ENCODE measurements at places on chromosomes 1 and 21.
A peak's percentile ranks its signal among the peaks of the same experiment; 100 is the strongest.

DNA sequence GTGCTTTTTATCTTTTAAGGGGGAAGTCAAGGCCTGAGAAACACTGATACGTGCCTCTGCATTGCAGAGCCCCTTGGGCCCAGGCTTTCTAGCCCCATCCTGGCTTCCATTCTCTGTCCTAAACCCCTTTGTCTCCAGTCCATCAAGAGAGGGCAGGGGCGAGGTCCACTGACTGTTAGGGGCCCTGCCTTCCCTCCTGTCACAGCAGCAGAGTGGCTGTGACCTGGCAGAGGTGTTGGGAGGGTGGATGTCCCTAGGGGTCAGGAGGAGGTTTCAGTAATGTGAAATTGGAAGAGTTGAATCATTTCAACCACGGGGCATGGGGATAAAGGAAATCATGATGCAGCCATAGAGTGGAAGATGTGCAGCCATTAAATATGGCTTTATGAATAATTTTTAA is 24.0 kb downstream of the SOX13 start:
- H3K36me3 ChIP-seq = no peaks in the 10 kb centered on the region
- H3K27ac ChIP-seq = no peak overlapping the region
- H3K4me1 ChIP-seq = no peaks in the 10 kb centered on the region
- no peaks in the 10 kb centered on the region for H3K27me3 ChIP-seq
- no peak for DNase-seq

- H3K27me3 ChIP-seq = no peaks in the 10 kb centered on the region
- no peak overlapping the region for H3K27ac ChIP-seq
- no peaks in the 10 kb centered on the region for H3K36me3 ChIP-seq
Observed at GRCh38 chr1:23664837-23665795, 26.5 kb upstream of the RPL11 start.

DNA sequence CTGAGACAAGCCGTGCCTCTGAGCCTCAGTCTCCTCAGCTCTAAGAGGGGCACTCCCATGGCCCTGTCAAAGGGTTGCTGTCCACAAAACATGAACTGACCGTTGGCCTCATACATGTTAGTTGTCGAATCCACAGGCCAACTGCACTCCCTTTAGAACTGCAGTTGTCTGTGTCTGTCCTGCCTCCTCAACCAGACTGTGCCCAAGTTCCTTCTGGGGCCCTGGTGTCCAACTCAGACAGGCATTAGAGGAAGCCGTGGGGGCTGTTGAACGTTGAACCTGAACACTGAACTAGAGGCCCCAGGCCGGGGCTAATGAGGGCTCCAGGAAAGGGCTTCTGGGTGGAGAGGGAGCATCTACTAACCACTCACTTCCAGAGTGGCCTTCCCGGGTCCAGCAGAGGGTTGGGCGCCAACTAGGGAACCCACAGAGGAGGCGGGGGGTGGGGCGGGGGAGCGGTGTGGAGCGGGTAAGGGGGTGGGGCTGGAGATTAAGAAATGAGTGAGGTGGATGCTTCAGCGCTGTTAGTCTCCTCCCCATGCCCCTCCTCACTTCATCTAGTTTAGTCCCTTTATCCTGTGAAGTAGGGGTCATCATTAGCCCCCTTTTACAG is at the start of gene RAB42:
Gene RAB42, plus strand, starts transcription at position 558 of the 613 bp plus-strand sequence. CDS start 247 bp downstream, outside the sequence.
- peak; percentile 46 for DNase-seq
- peak within 1 kb of the TSS; percentile 69 for H3K4me3 ChIP-seq
- no peaks in the 10 kb centered on the region for H3K36me3 ChIP-seq
- H3K27me3 ChIP-seq = no peaks in the 10 kb centered on the region
- no peaks in the 10 kb centered on the region for H3K4me1 ChIP-seq
- no peak within 1 kb of the TSS for H3K27ac ChIP-seq

- no peaks in the 10 kb centered on the region for H3K27me3 ChIP-seq
- peak; percentile 48 for DNase-seq
- no peak overlapping the region for H3K27ac ChIP-seq
- H3K36me3 ChIP-seq = peaks cover under 1% of the 10 kb centered on the region
Observed at GRCh38 chr1:91741301-91741700, 144.7 kb downstream of the TGFBR3 start.

- no peaks in the 10 kb centered on the region for H3K27me3 ChIP-seq
- peak; percentile 12 for DNase-seq
- peaks cover 16% of the 10 kb centered on the region for H3K4me1 ChIP-seq
Observed at GRCh38 chr1:232722626-232723025, 82.6 kb upstream of the MAP10 start.

GRCh38 chr1:86913399-86913895 is 479 bp downstream of the SELENOF start:
- DNase-seq = peak; percentile 78
- peak overlapping the region; percentile 96 for H3K27ac ChIP-seq
- H3K36me3 ChIP-seq = no peaks in the 10 kb centered on the region
- peak overlapping the region; percentile 93 for H3K4me3 ChIP-seq

GRCh38 chr1:32533792-32534327 is 5.4 kb upstream of the ZBTB8A start:
- H3K36me3 ChIP-seq = no peaks in the 10 kb centered on the region
- no peak overlapping the region for H3K4me3 ChIP-seq
- no peak for DNase-seq
- no peak overlapping the region for H3K27ac ChIP-seq
- no peaks in the 10 kb centered on the region for H3K27me3 ChIP-seq
- H3K4me1 ChIP-seq = peaks cover 5% of the 10 kb centered on the region

DNA sequence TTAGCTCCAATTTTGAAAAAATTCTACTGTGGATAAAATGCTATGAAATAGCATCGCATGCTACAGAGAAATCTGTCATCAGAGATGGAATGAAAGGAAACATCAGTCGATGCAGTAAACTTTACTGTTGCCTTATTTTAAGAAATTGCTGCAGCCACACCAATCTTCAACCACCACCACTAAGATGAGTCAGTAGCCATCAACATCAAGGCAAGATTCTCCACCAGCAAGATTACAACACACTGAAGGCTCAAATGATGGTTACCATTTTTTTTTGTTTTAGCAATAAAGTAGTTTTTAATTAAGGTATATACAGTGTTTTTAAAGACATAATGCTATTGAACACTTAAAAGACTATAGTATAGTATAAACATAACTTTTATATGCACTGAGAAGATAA is 95.6 kb upstream of the JUN start:
- H3K36me3 ChIP-seq = no peaks in the 10 kb centered on the region
- 0 out of 2 replicates have a peak overlapping the region, but pooled peaks have one; percentile 7 for H3K27ac ChIP-seq
- H3K4me3 ChIP-seq = no peak overlapping the region
- peak; percentile 66 for DNase-seq
- H3K27me3 ChIP-seq = no peaks in the 10 kb centered on the region

GRCh38 chr1:162191396-162192305 is 122.2 kb downstream of the NOS1AP start:
- H3K4me1 ChIP-seq = no peaks in the 10 kb centered on the region
- no peak overlapping the region for H3K4me3 ChIP-seq
- H3K27me3 ChIP-seq = no peaks in the 10 kb centered on the region

- H3K27me3 ChIP-seq = no peaks in the 10 kb centered on the region
- no peak overlapping the region for H3K27ac ChIP-seq
- no peaks in the 10 kb centered on the region for H3K36me3 ChIP-seq
- DNase-seq = no peak
Observed at GRCh38 chr1:111354584-111354983, 63.9 kb downstream of the CHIA start.

GRCh38 chr1:43348809-43349593 is 9.8 kb upstream of the CDC20 start:
- H3K36me3 ChIP-seq = no peaks in the 10 kb centered on the region
- H3K27ac ChIP-seq = no peak overlapping the region
- DNase-seq = peak; percentile 54

- H3K36me3 ChIP-seq = no peaks in the 10 kb centered on the region
- DNase-seq = peak; percentile 91
- peak overlapping the region; percentile 56 for H3K4me3 ChIP-seq
Observed at GRCh38 chr1:151196292-151196800, 2.0 kb upstream of the PIP5K1A start.

- H3K4me1 ChIP-seq = peaks cover 11% of the 10 kb centered on the region
- H3K27me3 ChIP-seq = no peaks in the 10 kb centered on the region
- no peak overlapping the region for H3K4me3 ChIP-seq
- DNase-seq = no peak
Observed at GRCh38 chr1:161223805-161224694, 622 bp upstream of the APOA2 start.

DNA sequence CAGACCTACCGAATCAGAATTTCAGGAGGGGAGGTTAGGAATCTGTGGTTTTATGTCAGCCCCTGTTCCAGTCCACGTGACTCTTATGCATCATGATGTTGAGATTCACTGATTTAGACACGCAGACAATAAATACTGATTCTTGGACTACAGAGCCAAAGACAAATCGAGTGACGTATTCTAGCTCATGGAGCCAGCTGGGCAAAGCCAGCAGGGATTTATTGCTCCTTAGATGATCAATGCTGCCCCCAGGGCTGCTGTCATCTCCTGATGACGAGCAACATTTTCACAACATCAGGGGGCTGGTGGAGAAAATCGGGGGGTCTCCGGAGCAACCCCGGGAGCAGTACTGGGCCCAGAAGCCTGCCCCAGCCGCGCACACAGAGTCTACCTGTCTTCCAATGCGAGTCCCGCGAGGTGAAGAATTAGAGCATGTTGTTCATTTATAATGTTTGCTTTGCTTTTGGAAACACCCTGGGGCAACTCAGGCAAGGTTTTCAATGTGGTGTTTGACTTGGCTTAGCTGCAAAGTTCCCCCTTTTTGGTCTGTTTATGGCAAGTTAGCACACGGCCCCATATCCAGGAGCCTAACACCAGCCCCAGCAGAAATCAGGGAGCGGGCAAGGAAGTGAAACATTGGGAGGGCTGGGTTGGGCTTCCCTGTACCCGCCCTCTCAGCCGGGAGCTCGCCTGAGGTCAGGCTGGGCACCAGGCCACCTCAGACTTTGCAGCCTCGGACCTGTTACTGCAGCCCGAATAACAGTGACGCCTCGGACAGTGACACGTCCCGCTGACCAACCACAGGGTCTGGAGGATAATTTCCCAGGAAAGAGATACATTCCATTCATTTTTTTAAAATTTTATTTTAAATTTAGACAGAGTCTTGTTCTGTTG is 19.9 kb upstream of the CLDN14 start:
- H3K4me1 ChIP-seq = no peaks in the 10 kb centered on the region
- H3K4me3 ChIP-seq = no peak overlapping the region
- peak; percentile 61 for DNase-seq
- H3K27me3 ChIP-seq = no peaks in the 10 kb centered on the region
- H3K27ac ChIP-seq = no peak overlapping the region
- H3K36me3 ChIP-seq = no peaks in the 10 kb centered on the region

GRCh38 chr1:150106341-150106740 is 38.8 kb downstream of the VPS45 start:
- no peaks in the 10 kb centered on the region for H3K4me1 ChIP-seq
- H3K27me3 ChIP-seq = no peaks in the 10 kb centered on the region
- H3K4me3 ChIP-seq = no peak overlapping the region
- H3K27ac ChIP-seq = no peak overlapping the region

DNA sequence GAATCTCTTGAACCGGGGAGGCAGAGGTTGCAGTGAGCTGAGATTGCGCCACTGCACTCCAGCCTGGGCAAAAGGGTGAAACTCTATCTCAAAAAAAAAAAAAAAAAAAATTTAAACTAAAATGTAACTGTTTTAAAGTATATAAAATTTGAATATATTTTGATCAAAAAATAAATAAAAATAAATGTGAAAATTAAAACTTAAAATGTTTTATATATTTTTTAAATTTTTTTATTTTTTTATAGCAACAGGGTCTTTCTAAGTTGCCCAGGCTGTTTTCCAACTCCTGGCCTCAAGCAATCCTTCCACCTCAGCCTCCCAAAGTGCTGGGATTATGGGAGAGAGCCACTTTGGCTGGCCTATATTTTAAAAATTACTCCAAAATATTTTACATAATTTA is 15.2 kb upstream of the FAM76A start:
- no peak overlapping the region for H3K27ac ChIP-seq
- no peaks in the 10 kb centered on the region for H3K36me3 ChIP-seq
- no peak for DNase-seq
- H3K4me1 ChIP-seq = no peaks in the 10 kb centered on the region
- H3K27me3 ChIP-seq = no peaks in the 10 kb centered on the region

DNA sequence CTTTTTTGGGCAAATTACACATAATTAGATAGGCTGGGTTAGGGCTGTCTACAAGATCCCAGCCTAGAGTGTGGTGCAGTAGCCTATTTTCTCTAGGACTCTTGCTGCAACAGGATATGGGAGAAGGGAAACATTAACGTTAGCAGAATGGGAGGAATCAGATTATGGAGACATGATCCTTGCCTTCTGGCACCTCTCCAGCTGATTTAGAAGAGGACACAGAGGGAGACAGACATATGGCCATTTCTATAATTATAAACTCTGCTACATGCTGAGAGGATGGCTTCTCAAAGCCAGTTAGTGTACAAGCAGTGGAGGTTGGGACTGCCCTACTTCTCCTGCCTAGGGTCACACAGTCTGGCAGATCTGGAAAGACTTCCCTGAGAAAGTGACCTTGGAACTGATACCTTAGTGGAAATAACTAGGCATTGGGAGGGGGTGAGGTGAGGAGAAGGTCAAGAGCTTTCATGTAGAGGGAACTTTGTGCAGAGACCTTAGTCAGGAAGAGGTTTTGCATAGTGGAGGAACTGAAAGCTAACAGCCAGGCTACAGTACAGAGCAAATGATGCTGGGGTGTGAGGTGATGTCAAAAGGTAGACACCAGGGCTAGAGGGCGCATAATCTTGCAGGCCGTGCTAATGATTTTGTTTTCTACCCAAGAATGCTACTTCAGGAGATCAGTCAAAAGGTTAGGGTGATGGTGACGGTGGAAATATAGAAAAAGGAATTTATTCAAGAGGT is 1.2 kb upstream of the CD1D start:
- H3K4me1 ChIP-seq = no peaks in the 10 kb centered on the region
- peaks cover 58% of the 10 kb centered on the region for H3K27me3 ChIP-seq
- H3K36me3 ChIP-seq = no peaks in the 10 kb centered on the region
- H3K27ac ChIP-seq = no peak overlapping the region

GRCh38 chr1:41174170-41174569 is 67.9 kb downstream of the SCMH1 start:
- H3K4me3 ChIP-seq = no peak overlapping the region
- no peak for DNase-seq
- H3K36me3 ChIP-seq = no peaks in the 10 kb centered on the region
- H3K27ac ChIP-seq = no peak overlapping the region
- no peaks in the 10 kb centered on the region for H3K4me1 ChIP-seq
- no peaks in the 10 kb centered on the region for H3K27me3 ChIP-seq

DNA sequence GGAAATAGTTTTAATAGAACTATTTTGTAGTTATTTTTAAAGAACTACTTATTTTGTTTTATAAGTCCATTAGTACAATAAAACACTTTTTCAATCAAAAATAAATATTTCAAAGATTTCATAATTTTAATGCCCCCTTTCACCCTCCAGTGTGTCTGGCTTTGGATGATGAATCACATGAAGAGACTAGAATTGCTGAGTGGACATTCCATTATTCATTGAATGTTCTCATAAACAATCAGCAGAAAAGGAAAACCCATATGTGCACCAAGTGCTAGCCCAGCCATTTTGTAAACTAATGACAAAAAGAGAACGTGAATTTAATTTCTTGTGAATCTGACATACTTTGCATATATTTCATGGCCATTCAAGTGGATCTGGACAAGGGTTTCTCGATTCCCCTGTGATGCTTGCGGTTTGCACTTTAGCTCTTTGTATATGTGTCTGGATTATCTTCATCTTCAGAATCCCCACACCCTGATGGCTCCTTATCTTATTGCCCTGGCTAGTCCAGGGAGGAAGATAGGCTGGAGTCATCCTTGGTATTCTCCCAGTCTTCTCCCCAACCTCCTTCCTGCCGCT is 20.7 kb upstream of the CHIA start:
- H3K27me3 ChIP-seq = peaks cover 43% of the 10 kb centered on the region
- H3K27ac ChIP-seq = no peak overlapping the region
- no peak overlapping the region for H3K4me3 ChIP-seq
